ENCODE measurements at places on chromosomes 13 and 19.
A peak's percentile ranks its signal among the peaks of the same experiment; 100 is the strongest.

- no peak for DNase-seq
These were observed 13.4 kb downstream of the TECR start for GRCh38 chr19:14542711-14543328.

- DNase-seq, result no peak
These were observed at the start of gene SCN1B for GRCh38 chr19:35030257-35031071. Gene SCN1B, plus strand, starts transcription at chr19:35030470. Its CDS starts 351 bp downstream, at chr19:35030821.

DNA sequence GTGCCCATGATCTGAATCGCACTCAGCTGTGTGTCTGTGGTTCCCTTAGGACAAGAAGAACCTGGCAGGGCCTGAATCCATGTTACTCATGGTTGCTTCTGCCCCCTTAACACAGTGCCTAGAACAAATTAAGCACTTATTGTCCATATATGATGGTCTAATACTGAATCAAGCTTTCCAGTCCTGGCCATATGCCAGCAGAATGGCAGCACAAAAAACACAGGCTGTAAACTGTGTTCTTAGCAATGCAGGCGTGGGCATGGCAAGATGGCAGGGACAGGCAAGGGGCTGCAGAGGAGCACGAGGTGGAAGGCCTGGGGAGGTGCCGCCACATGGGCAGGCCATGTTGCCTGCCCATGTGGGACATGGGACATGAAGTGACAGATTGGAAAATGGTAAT is 68.2 kb downstream of the LATS2 start:
- DNase-seq, result no peak

DNA sequence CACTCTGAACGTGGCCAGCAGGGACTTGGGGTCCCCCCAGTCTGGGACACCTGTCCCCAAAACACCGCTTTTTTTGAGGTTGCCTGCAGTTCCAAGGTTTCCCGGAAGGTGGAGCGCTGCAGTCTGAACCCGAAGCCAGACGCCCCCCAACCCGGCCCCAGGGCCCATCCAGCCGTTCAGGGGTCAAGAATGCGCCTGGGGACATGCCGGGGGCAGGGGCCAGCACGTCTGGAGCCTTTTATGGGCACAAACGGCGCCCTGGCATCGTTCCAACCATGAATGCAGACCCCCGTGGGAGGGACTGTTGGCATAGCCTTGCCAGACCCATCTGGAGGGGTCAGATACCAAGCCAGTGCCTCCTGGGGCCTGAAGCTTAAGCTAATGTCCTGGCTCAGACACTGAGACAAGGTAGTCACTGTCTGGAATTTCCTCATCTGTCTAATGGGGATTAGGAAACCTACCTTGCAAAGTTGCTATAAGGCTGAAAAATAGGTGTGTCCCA is 6.9 kb downstream of the S1PR5 start:
- DNase-seq, result peak; percentile 62

DNA sequence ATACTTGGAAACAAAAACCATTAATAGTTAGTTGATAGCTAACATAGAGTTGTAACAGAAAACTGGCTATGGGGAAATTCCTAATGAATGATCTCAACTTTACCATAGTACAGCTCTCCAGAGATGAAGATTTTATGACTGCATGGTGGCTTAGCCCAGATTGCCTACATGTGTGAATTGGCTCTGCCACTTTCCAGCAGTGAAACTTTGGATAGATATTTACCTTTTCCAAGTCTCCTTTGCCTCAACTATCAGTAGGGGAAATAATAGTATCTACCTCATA is 161.1 kb downstream of the LACC1 start:
- no peak for DNase-seq

DNA sequence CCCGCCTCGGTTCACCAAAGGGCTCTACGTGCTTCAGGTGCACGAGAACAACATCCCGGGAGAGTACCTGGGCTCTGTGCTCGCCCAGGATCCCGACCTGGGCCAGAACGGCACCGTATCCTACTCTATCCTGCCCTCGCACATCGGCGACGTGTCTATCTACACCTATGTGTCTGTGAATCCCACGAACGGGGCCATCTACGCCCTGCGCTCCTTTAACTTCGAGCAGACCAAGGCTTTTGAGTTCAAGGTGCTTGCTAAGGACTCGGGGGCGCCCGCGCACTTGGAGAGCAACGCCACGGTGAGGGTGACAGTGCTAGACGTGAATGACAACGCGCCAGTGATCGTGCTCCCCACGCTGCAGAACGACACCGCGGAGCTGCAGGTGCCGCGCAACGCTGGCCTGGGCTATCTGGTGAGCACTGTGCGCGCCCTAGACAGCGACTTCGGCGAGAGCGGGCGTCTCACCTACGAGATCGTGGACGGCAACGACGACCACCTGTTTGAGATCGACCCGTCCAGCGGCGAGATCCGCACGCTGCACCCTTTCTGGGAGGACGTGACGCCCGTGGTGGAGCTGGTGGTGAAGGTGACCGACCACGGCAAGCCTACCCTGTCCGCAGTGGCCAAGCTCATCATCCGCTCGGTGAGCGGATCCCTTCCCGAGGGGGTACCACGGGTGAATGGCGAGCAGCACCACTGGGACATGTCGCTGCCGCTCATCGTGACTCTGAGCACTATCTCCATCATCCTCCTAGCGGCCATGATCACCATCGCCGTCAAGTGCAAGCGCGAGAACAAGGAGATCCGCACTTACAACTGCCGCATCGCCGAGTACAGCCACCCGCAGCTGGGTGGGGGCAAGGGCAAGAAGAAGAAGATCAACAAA is 2.6 kb downstream of the PCDH17 start:
- DNase-seq, result no peak

All from central memory CD8-positive, alpha-beta T cell (primary cell).